IMR-90 (cell line): ENCODE measurements at places on chromosomes 2 and 18. TPM values are rescaled to one million over a fixed set of nuclear protein-coding genes. Genes with fewer than 3 reads are reported as not detected.

DAW1 gene
- total RNA-seq: 1.4 TPM in 2 replicates

CXCR1 gene
- total RNA-seq: not detected in 2 replicates

FHOD3 gene
- 16.0 and 16.7 TPM in 2 replicates for total RNA-seq

CKAP2L gene
- 9.9 and 13.3 TPM in 2 replicates for total RNA-seq

GAREM2 gene
- 0.28 and 0.36 TPM in 2 replicates for total RNA-seq

ADCYAP1 gene
- total RNA-seq: not detected in 2 replicates

DCC gene
- total RNA-seq: 0.54 and 0.83 TPM in 2 replicates

ALLC gene
- not detected in 2 replicates for total RNA-seq
